Aorta (tissue), 5 donors: ENCODE measurements at places on chromosomes 13 and 19. TPM values are rescaled to one million over a fixed set of nuclear protein-coding genes. Genes with fewer than 3 reads are reported as not detected.

DNA sequence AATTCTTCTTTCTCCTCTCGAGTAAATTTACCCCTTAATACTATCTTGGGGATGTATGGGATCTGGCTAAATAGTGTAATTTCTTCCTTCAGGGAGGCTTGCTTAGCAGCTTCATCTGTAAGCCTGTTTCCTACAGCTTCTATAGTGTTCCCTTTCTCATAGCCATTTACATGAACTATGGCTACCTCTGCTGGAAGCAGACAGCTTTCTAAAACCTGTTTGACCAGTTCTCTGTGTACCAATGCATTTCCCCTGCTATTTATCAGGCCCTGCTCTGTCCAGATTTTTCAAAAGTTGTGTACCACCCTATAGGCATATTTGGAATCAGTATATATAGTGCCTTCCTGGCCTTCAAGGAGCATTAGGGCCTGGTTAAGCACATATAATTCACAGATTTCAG lies 113.6 kb upstream of the PCDH9 start:
- H3K27me3 ChIP-seq = no peaks in the 10 kb centered on the region
- no peaks in the 10 kb centered on the region for H3K36me3 ChIP-seq
- no peak for DNase-seq
- no peak overlapping the region for H3K4me3 ChIP-seq

DNA sequence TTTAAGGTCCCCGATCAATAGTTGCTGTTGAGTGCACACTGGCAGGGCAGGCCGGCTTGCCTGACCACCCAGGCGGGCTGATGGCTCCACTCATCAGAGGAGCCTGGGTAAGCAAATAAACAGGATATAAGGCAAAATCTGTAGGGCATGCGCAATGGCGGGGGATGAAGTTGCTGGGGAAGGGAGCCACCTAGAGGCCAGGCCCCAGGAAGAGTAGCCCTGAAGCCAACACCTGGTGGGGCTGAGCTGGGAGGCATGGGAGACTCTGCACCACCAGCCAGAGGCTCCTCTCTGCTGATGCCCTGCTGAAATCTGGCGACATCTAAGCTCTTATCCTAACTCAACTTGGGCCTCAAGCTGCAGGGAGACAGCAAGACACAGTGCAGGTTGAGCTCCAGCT lies 324.3 kb downstream of the ZNF536 start:
- H3K27ac ChIP-seq = no peak overlapping the region
- no peak overlapping the region for H3K4me3 ChIP-seq
- H3K27me3 ChIP-seq = no peaks in the 10 kb centered on the region

Gene KXD1
- 92.4 TPM for total RNA-seq

DNA sequence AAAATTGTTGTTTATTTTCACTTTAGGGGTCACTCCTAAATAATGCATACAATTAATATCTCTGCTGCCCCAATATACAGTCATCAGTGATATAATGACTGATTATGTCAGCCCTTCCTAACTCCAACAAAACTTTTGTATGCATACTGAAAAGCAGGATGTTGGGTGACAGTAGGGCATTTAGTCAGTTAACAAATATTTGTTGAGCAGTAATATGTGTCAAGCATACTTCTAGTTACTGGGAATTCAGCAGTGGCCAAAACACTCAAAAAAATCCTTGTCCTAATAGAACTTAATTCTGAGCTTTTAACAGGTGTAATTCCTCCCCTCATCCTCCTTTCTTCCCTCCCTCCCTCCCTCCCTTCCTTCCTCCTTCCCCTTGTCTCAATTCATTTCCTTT lies 560.7 kb upstream of the KLHL1 start:
- DNase-seq = no peak
- H3K27me3 ChIP-seq = no peaks in the 10 kb centered on the region
- no peak overlapping the region for H3K4me3 ChIP-seq
- H3K36me3 ChIP-seq = no peaks in the 10 kb centered on the region
- no peaks in the 10 kb centered on the region for H3K4me1 ChIP-seq

GRCh38 chr19:41621226-41621625 lies 5.6 kb downstream of the CEACAM4 start:
- H3K36me3 ChIP-seq = no peaks in the 10 kb centered on the region
- no peaks in the 10 kb centered on the region for H3K4me1 ChIP-seq
- DNase-seq = no peak
- H3K27me3 ChIP-seq = no peaks in the 10 kb centered on the region
- H3K27ac ChIP-seq = no peak overlapping the region
- no peak overlapping the region for H3K4me3 ChIP-seq

DNA sequence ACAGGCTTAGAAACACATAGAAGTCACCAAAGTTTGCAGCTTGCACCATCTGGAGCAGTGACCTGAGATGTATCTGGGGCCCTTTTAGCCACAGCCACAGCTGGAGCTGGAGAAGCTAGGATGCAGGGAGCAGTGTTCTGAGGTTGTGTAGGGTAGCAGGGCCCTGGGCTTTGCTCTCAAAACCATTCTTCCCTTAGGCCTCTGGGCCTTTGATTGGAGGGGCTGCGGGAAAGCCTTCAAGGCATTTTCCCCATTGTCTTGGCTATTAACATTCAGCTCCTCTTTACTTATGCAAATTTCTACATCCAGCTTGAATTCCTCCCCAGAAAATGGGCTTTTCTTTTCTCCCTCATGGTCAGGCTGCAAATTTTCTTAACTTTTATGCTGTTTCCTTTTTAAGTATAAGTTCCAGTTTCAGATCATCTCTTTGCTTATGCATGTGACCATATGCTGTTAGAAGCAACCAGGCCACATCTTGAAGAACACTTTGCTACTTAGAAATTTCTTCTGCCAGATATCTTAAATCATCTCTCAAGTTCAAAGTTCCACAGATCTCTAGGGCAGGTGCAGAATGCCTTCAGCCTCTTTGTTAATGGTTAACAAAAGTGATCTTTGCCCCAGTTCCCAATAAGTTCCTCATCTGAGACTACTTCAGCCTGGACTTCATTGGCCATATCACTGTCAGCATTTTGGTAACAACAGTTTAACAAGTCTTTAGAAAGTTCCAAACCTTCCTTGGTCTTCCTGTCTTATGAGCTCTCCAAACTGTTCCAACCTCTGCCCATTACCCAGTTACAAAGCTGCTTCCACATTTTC lies 48.5 kb downstream of the NBEA start:
- no peaks in the 10 kb centered on the region for H3K4me1 ChIP-seq
- H3K4me3 ChIP-seq = no peak overlapping the region
- no peaks in the 10 kb centered on the region for H3K27me3 ChIP-seq

DNA sequence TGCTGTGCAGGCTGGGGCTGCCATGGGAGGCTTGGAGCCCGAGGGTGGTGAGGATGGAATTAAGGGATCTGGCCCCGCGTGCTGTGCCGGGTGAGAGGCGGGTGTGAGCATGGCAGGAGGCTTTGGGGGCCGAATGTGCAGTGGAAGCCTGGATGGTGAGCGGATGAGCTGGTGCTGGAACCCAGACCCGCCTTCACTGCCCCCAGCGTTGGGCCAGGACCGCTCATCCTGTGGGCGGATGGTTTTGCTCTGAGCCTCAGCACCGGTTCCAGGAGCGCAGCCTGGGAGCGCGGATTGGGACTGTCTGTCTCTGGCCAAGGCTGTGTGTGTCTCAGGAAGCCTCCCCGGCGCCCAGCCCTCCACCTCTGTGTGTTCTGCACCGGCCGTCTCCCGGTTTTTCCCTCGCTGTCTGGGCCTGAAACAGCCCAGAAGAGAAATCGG lies 16.7 kb downstream of the KDM4B start:
- no peak overlapping the region for H3K27ac ChIP-seq
- H3K36me3 ChIP-seq = no peaks in the 10 kb centered on the region
- peak; percentile 64 for DNase-seq
- H3K4me3 ChIP-seq = no peak overlapping the region
- H3K27me3 ChIP-seq = no peaks in the 10 kb centered on the region

GRCh38 chr13:98508280-98508679 lies 68.6 kb downstream of the STK24 start:
- H3K27ac ChIP-seq = no peak overlapping the region
- peaks cover 8% of the 10 kb centered on the region for H3K4me1 ChIP-seq
- no peaks in the 10 kb centered on the region for H3K27me3 ChIP-seq
- DNase-seq = no peak

Gene TRAPPC2B
- total RNA-seq = 13.4 TPM

- peaks cover 2% of the 10 kb centered on the region for H3K36me3 ChIP-seq
- DNase-seq = no peak
- no peak overlapping the region for H3K27ac ChIP-seq
- no peaks in the 10 kb centered on the region for H3K27me3 ChIP-seq
Observed at GRCh38 chr13:111330066-111330610, 9.7 kb downstream of the TEX29 start.
